ENCODE measurements at places on chromosomes 12 and 14.

DNA sequence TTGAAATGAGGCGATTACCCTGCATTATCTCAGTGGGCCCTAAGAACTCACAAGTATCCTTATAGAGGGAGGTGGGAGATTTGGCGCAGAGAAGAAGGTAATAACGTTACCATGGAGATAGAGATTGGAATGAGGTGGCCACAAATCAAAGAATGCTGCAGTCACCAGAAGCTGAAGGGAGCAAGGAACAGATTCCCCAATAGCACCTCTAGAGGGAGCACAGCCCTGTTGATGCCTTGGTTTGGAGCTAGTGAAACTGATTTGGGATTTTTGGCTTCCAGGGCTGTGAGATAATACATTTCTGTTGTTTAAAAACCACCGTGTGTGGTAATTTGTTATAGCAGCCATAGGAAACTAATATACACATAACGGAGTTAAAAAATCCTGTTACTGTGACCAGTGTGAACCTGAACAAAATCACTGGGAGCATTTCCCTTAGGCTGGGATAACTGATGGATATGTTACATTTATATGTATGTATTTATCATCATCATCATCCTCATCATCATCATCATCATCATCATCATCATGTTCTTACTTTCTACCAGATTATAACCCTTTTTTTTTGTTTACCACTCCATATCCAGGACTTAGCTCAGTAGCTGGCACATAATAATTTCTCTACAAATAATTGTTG is 100.3 kb downstream of the LIN7A start:
- peak; percentile 39 for DNase-seq

DNA sequence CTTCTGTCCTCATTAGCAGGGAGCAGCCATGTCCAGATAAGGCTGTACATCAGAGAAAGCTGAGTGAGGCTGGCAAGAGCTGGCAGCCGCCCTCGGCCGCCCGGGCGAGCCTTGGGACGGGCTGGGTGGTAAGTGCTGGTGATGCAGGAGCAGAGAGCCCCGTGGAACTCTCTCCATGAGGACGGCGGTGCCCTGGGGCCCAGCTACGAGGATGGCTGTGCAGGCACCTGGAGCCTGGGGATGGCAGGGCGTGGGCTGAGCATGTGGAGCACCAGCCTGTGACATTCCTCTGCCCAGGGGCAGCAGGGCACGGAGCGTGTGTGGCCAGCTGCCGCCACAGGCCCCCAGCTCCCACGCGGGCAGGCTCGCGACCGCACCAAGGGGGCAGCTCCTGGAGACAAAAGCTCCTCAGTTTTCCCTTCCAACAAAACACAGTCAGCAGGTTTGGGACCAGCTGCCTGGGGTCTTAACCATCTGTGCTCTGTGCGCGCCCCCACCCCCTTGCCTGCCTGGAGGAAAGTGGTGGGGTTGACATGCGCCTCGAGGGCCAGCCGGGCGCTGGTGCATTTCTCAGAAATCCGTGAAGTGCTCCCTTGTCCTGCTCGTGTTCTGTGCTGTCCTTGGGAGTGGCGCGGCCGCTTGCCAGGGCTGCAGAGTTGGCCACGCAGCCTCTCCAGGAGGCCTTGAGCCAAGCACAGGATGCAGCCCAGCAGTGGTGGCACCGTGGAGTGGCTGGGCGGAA is 21.4 kb downstream of the PACS2 start:
- DNase-seq, result no peak

DNA sequence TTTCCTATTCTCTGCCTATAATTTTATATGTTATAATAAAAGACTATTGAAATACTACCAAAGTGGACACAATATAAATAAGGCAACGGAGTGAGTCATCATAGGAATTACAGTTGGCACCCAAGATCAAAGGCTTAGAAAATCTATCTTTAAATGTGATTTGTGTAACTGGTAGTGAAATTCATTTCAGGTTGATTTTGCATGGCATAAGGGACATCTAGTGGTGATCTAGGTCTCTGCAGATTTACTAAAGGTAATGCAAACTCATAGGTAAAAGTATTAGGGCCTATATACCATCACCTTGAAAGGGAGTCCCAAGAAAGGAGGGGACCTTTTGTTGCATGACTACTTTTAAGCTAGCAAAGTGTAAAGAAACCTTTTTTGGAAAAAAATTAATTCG is 527.2 kb downstream of the NRXN3 start:
- no peak for DNase-seq

DNA sequence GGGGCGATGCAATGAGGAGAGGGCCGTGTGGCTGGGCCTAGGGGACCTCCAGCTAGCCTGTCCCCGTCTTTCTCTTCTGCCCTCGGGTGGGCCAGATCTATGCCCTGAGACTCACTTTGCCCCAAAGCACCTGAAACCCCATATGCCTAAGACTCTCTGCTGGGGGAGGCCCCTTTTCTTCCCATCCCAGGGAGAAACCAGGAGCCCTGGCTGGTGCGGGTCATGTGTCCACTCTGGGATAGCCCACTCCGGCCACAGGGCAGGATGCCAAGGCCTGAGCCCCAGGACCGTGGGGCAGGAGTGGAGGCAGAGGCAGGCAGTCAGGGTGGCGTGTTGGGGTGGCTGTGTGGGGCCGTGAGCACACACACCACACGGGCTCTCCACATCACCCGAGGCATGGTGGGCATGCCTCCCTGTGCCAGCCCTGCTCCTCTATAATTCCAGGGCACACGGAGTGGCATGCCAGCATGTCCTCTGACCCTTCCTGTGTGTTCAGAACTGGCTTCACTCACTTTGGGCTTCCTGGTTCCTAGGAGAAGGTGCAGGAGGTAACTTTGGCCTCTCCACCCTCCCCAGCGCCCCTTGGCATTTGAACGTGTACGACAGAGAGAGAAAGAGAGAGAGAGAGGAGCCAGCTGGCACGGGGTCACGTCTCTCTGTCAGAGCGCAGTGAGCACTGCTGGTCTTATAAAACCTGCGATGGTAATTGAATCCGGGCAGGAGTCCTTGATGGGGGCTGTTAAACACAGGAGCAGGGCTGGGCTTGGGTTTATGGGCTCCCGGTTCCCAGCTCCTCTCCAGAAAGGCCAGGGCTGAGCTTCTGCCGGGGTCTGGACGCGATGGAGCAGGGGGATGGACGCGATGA is 144.2 kb downstream of the KIF26A start:
- DNase-seq, result no peak

DNA sequence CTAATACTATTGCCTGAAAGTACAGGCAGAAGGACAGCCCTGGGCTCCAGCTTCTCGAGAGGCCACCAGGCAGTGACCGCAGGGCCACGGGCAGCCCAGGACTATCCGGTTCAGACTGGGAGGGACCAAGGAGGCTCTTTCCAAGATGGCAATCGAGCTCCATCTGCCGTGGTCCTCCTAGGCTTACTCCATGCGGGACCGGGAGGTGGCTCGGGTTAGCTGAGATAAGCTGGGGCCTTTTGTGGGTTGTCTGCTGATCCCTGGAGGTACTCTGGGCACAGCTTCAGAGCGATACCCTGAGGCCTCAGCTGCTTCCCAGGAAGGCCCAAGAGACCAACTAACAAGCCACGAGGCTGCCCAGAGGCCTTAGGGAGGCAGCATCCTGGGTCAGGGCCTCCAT is 33.1 kb downstream of the SNRNP35 start:
- DNase-seq, result no peak

DNA sequence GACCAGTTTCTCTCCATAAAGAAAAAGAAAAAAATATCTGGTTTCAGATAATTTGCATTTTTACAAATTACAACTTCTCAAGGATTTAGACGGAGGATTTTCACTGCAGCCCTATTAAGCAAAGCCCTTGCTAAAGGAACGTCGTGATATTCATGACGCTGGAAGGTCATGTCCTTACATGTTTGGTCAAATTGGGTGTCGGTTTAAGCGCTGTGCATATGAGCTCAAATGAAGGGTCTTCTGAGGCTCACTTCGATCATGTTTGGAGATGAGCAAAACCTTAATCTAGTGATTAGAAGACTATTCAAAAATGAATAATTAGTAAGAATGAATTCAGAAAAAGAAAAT is 67.3 kb upstream of the USP15 start:
- DNase-seq, result no peak

- no peak for DNase-seq
These were observed 10.7 kb downstream of the IFT81 start for GRCh38 chr12:110134691-110135411.

GRCh38 chr12:45568808-45569207 is 160.7 kb upstream of the ARID2 start:
- no peak for DNase-seq

DNA sequence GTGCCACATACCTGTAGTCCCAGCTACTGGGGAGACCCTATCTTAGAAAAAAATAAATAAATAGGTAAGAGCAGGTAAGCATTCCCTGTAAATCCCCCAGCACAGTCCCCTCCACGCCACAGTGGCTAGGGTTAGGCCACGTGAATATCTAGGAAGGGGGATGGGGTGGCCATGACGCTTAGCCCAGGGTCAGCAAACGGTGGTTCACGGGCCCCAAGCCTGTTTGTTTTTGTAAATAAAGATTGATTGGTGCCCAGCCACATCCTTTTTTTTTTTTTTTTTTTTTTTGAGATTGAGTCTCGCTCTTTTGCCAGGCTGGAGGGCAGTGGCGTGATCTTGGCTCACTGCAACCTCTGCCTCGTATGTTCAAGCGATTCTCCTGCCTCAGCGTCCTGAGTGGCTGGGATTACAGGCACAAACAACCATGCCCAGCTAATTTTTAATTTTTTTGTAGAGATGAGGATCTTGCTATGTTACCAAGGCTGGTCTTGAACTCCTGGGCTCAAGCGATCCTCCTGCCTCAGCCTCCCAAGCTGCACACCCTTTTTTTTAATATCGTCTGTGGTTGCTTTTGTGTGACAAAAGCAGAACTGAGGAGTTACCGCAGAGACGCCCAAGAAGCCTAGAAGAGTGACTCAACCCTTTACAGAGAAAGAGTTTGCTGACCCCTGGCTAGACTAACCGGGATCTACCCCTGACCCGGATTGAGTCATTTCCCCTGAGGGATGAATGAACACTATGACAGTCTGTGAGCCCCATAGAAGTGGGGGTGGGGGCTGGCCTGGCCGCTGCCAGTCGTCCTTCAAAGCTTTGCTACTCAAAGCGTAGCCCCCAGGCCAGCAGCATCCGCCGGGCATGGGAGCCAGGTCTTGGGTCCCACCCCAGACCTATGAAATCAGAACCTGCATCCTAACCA is 113.7 kb upstream of the NCOR2 start:
- no peak for DNase-seq
